ENCODE measurements at places on chromosomes 2 and 18.

DNA sequence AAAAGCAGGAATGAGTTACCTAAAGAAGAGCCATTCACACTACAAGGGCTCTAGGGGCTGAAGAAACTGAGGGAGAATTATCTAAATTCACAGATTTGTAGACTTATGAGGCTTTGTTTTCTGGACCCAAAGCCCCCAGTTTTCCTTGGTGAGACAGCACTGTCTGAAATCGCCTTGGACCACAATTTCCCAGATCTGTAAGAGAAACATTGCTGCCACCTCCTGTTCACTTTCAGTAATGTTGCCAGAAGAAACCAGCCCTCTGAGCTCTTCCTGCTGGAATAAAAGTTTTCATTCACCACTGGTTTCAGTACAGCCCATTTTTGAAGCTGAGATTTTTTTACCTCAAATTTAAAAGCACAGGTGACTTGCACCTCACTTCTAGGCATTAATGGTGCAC is 169.2 kb downstream of the CDH20 start:
- DNase-seq: no peak

DNA sequence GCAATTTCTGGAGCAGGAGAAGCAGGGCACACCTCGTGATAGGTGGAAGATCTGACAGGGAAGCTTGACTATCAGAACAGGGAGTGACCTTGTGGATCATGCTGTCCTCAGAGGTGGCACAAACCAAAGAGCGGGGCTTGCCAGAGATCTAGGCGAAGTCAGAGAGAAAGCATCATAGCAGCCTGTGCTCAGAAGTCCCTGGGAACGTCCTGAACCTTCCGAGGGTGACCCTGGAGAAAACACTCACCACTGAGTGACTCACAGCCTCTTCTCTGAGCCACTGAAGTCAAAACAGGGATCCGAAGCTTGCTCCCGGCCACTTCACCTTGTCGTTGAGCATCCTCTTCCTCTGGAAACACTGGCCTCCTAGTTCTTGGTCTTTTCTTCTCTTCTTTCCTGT is 56.7 kb downstream of the IL1R2 start:
- DNase-seq: peak; percentile 79

DNA sequence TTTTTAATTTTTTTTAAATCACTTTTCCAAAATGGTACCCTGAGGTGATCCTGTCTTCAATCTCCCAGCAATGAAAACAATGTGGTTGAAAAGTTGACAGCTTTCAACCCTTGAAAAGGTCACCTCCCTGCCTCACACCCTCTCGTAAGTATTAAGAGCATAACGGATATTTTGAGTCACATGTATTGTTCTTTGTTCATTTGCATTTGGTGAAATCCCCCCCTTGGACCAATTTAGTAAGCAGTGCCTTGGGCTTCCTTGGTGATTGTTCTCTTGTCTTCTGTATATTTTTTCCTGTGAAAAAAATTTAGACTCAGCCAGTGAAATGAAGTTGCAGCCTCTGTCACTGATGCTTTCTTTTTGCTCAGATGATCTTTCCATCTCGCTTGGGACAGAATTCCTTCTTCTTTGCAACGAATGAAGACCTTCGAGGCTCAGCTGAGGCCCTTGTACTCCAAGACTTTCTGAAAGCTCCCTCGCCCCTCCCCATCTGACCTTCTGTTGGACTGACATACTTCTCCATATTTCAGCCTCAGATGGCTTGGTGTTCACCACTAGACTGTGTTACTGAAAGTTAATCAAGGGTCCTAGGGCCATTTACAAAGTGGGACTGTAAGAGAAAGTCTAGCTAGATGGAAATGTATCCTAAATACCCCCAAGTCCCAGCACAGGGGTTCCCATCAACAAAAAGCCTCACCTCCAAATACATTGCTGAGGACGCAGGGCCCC is 158.4 kb downstream of the BCL2 start:
- DNase-seq: no peak

DNA sequence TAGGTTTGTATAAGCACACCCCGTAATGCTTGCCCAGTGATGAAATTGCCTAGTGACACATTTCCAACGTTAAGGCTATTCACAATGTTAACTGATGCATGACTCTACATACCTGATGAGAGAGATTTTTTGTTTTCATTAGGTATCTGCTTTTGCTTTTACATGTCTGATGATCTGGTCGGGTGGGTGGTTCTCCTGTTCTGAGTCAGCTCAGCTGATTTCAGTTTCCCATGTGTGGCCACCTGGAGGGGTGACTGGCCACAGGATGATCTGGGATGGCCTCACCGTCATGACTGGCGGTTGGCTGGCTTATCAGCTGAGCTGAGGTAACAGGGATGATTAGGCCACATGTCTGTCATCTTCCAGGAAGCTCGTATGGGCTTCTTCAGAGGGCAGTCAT is 33.8 kb upstream of the ACYP2 start:
- DNase-seq: no peak

GRCh38 chr18:9283791-9284190 is 50.8 kb upstream of the TWSG1 start:
- DNase-seq: no peak

GRCh38 chr2:173815772-173816171 is 149.4 kb downstream of the SP3 start:
- DNase-seq: no peak

DNA sequence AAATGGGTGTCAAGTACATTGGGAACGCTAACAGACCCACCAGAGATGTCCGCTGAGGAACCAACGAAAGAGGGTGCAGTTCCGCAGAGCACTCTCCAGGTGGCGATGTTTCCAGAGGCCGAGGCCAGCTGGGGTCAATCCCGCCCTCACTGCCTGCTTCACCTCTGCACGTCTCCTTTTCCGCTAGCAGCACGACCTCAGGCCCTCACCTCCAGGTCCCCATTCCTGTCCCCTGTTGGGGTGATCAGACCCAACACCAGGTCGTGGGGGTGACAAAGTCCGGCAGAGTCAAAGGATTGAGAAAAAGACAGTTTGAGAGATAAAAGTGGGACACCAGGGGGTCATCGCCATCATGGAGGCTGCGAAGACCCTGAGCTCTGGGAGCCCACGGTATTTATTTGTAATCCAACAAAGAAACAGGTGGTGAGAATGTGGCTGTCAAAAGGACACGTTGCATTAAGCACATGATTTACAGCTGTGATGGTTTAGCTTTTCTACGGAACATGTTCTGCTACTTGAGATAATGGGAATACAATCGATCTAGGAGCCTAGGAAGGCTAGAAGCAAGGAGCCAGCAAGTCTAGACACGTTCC is 27.3 kb downstream of the ZAP70 start:
- DNase-seq: no peak

- no peak for DNase-seq
These were observed 277.0 kb upstream of the ZEB2 start for GRCh38 chr2:144796936-144797335.

- peak; percentile 74 for DNase-seq
These were observed 54.7 kb downstream of the ASAP2 start for GRCh38 chr2:9261231-9261883.

DNA sequence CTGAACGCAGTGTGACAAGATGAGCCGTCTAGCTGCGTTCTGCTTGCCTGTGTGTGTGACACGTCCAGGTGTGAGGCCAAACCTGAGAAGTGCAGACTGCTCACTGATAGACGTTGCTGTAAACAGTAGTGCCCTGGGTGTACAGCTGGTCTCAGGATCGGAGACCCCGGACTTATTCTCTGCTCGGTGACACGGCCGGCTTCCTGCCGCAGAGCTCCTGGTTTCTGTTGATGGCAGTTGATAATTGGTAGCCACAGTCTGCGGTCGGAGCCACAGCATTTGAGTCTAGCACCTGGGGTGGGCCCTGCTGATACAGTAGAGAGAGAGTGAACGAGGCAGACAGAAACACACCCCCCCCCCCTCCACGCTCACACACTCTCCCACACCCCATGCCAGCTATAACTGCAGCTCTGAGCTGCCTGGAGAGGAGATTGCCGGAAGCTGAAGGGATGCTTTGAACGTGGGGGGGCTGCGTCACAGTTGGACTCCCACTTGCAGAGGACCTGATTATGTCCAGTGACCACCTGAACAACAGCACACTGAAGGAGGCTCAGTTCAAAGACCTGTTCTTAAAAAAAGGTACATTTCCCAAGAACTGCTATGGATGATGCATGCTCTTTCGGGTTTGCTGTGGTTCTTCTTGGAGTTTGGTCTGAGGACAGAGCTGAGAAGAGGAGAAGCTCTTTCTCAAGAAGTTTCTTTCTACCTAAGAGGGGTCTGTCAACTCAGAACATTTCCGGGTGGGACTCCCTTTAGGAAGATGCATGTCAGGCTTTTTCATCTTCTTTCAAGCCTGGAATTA is 114.0 kb downstream of the FAM210A start:
- no peak for DNase-seq

DNA sequence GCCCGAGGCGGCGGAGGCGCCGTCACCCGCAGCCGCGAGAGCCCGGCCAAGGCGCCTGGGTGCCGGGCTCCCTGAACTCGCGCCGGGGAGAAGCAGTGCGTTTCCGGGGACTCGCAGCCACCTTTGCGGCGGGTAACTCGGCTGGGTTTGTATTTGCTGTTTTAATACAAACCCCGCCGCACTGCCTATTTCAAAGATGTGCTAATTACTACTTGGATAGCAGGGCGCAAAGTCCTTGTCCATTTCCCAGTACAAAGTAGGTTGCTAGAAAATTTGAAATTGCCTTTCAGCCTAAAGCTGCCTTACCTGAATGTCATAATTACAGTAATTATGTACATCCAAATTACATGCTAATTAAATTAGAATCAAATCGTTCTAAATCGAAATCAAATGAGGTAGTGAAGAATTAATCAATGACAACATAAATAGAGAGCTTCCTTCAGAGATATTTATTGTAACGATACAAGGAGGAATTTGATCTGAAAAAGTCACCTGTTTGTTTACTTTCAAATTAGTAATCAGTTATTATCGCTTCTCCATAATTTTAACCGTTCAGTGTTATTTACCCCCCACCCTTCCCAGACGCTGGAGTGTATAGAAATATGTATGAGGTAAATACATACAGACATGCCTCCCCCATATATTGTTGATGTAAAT is 8.1 kb downstream of the SP9 start:
- no peak for DNase-seq

DNA sequence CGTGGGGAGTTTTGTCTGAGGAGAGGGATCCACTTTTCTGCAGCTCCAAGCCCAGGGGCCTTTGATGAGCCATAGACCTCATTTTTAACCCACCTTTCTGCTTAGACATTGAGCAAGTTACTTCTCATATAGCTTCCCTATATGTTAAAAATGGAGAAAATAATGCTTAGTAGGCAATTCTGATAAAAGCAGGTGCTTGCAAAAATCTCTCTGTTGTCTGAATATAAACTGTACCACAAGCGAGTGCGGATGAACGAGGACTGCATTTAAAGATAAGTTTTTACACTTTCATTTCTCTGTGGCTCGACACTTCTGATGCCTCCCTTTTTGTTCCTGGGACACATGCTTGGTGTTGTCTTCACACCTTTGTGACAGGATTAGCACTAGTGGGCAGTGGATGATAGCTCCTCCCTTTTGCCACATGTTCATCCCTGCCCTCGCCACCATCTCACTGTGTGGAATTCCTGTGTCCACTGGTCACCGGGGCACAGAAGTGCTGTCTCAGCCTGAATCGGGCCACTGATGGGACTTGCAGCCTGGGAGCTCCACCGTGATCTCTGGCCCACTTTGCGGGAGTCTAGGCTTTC is 1.6 kb downstream of the TYMS start:
- DNase-seq: no peak

GRCh38 chr2:134141598-134142340 is 112.1 kb upstream of the MGAT5 start:
- DNase-seq: no peak

DNA sequence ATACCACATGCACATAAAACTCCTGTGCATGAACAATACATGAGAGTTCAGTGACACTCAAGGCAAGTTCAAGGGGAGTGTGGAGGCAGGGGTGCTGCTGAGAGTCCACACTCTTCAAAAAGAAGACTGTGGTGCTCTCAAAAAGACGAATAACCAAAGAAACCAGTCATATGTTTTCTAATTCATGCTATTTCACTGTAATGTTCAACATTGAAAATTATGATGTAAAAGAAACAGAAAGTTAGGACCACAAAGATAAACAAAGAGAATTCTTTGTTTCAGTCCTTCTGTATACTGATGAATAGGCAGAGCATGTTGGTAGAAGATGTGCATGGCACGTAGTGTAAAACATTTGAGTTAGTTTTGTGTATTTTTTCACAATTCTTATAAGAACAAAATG is 864.2 kb upstream of the LRATD1 start:
- no peak for DNase-seq

GRCh38 chr2:226658555-226658954 is 141.1 kb downstream of the IRS1 start:
- DNase-seq: no peak

DNA sequence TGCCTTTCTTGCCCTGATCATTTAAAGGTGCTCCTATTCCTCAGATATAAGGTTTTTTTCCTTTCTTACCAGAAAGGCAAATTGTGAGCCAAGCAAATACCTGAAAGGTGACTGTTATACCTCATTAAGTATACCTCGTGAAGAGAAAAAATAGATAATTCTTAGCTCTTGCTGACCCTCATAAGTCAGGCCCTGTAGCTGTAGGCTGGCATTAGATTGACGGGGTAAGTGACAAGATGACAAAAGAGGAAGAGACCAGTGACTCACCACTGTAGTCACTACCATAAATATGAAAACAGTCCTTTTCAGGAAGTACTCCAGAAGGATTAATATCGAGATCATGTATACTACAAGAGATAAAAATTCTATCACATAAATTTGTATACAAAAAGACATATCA is 104.6 kb downstream of the PTPN4 start:
- no peak for DNase-seq

DNA sequence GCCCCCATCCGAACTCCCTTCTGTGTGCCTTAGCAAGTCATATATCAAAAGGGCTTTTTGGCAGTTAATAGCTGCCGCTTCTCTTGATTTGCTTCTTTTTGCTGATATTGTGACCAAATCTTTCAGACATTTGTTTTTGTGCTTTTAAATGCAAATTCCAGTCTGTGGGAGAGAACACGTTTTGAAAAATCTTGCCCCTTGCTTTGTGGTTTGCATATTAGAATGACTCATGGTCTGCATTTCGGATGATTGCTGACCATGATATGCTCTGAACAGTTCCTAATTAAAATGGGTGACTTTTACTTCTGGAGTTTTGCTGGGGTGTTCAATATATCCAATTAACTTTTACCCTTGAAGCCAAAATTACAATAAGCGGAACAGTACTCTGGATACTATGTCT is 58.2 kb upstream of the ST6GAL2 start:
- no peak for DNase-seq

- peak; percentile 58 for DNase-seq
These were observed 27.7 kb upstream of the ACTR2 start for GRCh38 chr2:65199891-65200290.

GRCh38 chr18:3250237-3251107 is 2.9 kb downstream of the MYL12A start:
- DNase-seq: no peak

DNA sequence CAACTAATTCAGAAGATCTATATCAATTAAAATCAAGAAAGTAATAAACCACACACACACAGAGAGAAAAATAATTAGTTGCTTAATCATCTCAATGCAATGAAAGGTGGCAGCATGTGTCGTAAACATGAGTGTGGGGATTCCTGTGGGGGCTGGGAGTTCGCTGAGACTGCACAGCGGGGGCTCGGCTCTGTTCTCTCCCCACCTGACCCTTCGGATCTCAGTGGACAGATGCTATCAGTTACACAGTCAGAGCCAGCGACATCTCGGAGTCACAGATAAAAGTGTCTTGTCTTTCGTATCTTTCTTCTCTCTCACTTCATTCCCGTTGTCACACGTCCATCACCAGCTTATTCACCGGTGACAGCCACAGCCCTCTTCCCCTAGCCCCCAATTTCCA is 37.1 kb downstream of the COLEC12 start:
- DNase-seq: no peak

- DNase-seq: no peak
These were observed 13.2 kb upstream of the SLC25A52 start for GRCh38 chr18:31773774-31774476.

- DNase-seq: no peak
These were observed 26.8 kb downstream of the NIFK start for GRCh38 chr2:121709776-121710469.
